ENCODE measurements at places on chromosomes 12 and 14. TPM values are rescaled to one million over a fixed set of nuclear protein-coding genes. Genes with fewer than 3 reads are reported as not detected.
A peak's percentile ranks its signal among the peaks of the same experiment; 100 is the strongest.

DNA sequence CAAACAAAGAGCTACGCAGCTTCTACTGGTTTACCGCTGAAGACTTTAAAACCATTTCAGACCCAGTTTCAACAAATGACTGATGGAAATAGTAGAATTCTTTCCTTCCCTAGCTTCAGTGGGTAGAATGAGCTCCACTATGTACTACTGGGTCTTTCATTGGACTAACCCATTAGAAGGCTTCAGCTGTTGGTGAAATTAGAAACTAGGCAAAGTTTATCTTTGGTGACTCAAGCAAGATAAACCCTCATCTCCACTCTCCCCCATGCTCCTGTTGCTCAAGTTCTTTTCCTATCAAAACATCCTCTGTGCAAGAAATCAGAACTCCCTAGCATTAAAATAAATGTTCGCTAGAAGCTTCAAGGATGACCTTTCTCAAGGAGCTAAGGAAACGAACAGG lies 159.2 kb downstream of the PAWR start:
- DNase-seq, result no peak

DNA sequence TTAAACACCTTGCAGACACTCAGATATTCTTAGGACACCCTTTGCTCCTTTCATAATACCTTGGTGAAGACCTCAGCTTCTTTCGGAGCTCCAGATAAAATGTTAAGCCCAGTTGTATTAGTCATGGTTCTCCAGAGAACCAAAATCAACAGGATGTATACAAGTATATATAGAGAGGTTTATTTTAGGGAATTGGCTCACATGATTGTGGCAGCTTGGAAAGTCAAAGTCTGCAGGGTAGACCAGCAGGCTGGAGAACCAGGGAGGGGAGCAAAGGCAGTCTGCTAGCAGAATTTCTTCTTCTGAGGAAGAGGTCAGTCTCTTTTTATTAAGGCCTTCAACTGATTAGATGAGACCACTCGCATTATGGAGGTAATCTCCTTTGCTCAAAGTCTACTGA lies 6.9 kb upstream of the IGF1 start:
- no peak for DNase-seq

- DNase-seq, result peak; percentile 56
These were observed 32.7 kb downstream of the DIP2B start for GRCh38 chr12:50537538-50537919.

- DNase-seq, result no peak
These were observed 44.7 kb upstream of the FBRSL1 start for GRCh38 chr12:132444957-132445883.

DNA sequence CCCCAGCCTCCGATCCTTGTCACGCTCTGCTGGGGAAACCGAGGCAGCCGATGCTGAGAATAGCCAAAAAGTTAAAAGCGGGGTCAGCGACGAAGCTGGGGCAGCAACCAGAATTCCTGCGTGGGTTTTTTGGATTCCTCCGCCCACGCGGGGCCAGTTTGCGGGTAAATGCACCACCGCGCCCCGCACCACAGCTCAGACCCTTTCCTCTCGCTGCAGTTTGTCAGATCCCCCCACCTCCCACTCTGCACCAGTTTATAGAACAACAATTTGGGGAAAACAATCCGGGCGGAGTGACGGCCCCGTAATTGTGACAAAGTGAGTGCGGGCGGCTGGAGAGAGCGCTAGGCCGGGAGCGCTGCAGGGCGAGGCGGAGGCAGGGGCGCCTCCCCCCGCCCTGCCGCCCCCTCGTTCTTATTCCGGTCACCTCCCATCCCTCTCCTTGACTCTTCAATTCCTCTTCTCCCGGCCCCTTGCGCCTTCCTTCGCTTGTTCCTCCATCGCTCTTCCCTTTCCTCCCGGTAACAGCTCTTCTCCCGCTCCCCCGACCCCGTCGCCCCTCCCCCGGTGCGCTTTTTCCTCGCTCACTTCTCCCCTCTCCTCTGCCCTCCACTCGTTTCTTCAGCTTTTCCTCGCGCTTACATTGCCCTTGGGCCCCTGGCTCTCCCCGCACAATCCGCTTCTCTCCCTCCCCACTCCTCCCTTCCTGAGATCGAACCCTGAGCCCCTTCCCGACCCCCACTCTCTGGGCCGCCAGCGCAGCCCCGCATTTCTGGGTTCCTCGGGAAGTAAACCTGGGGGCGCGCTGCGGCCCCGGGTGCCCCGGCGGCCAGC lies 646 bp upstream of the DNAJC22 start:
- DNase-seq, result no peak

GRCh38 chr12:53205747-53206419 lies 1.2 kb downstream of the ITGB7 start:
- no peak for DNase-seq

DNA sequence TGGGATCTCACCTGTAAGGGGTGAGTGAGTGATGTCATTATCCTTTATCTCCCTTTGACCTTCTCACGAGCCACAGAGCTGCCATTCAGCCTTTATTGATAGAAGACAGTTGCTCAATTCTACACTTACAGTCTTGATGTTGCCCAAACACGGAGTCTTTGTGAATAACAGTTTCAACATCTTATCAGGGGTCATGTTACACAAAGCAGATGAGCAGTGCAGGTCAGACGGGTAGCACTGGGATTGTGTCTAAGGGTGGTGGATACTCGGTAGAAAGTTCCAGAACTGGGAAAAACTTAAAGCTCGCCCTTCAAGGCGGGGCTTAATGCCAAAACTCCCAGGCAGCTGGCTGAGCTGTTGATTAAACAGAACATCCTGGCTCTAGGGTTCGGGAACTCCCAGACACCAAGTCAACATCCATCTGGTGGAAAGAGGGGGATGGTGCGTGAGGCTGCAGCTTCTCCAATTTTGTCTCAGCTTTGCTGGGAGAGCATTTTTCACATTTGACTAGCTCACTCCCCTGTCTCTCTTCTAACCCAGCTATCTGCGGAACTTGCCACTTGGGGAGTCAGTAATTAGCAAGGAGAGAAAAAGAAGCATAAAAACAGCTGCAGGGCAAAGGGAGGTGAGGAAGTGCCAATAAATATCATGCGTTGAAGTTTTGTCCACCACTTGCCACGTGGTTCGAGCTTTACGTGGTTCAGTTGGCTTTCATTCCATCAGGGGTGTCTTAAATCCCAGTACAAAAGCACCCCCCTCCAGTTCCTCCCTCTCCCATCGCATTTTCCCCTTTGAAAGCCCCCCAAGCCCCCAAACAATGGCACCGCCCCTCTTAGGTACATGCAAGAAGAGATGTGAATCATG lies 31.0 kb downstream of the FOXN4 start:
- DNase-seq, result no peak

GRCh38 chr12:81359736-81360135 lies 281.9 kb downstream of the ACSS3 start:
- no peak for DNase-seq

DNA sequence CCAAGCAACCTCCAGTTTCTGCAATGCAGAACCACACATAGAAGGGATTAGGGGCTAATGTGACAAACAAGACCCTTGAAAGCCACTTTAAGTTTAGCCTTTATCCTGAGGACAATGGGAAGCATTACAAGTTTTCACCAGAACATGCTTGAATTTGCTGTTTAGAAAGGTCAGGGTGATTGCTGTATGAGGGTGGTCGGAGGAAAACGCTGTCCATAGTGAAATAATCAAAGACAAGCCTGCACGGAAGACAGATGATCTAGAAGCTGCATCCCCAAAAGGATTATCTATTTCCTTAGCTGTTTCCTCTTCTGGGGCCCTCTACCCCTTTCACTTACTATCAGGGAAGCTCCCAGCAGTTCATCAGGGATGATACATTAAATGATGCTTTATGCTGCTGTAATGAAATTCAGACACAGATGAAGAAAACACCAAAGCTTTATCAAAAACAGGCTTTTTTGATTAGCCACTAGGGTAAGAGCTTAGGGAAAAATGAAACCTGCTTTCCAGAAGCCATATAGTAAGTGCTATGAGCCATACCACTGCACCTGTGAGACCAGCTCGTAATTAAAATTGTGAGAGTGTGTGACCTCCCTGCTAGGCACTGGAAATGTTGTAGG lies 6.5 kb downstream of the HAL start:
- no peak for DNase-seq

GRCh38 chr12:110940933-110941332 lies 20.6 kb upstream of the MYL2 start:
- no peak for DNase-seq

DNA sequence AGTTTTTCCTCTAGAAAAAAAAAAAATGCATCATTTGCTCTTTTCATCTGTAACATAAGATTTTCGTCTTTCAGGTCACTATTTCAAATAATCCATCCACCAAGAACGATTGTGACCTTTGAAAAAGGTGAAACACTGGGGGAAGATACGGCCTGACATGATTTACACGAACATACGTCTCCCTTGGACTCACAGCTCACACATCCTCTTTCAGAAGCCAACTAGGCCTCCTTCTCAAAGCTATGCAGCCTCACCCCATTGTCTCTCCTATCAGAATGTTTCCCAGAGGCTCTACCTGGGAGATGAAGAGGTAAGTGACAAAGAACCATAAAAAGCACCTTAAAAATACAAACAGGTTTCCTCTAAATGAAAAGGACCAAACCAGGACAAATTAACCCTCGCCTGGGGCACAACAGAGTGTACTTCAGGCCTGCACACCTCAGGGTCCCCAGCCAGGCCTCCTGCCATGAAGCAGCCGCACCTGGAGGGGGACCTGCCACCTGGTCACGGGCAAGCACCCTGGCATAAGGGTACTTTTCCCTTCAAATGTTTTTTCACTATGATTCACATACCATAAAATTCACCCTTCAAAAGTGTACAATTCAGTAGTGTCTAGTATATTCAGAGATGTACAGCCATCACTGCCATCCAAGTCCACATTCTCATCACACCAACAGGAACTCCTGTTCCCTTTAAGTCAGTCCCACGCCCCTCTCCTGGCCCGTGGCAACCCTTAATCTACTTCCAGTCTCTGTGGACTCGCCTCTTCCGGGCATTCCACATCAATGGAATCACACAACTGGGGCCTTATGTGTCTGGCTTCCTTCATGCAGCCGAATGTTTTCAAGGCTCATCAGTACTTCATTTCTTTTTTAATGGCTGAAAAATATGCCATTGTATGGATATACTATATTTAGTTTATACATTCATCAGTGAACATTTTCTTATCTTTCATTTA lies 5.4 kb downstream of the SLC15A4 start:
- DNase-seq, result no peak

DNA sequence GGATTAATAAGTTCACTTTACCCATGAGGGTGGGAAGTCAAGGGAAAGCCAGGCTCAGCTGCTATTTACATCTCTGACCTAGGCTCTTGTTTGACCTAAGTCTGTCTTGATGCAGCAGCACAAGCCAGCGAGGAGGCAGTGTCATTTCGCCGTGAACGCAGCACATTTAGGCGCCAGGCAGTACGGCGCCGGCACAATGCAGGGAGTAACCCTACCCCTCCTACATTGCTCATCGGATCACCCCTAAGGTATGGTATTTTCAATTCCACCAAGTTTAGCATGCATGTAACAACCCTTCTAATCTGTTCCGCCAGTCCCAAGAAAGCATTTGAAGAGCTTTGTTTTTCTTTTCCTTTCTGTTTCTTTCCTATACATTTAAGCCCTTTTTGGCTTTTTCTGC lies 81.2 kb downstream of the PCNX1 start:
- DNase-seq, result no peak

DNA sequence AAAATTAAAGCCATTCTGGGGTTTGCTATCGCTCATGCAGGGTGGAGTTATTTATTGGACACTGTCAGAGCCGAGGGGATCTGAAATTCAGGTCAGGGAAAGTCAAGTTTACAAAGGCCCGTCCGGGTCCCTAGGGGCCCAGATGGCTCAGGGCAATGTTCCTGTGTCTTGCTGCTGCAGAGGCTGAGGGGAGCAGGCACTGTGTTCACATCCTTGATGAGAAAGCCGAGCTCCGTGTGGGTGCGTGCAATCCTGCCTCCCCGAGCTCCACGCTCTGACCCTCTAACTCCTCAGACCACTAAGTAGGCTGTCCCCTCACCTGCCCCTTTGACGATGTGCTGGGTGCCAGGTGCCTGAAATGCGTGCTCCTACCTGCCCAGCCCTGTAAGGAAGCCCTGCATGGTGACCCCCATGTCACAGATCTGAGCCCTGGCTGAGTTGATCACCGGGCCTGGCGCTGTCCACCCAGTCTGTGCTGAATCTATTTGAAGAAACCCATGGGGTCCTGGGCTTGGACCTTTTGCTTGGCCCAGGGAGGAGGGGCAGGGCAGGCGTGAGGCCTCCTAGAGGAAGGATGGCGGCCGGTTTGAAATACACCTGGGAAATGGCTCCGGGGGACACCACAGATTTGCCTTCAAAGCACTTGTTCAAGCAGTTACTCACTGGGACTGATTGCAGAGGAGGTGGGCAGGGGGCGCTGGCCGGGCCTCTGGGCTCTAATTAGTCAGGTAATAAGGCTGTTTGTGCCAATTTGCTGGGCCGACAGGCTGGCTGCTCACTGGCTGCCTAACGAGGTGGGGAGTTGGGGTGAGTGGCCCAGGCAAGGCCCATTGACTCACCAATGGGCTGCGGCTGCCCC lies 204.3 kb downstream of the KIF26A start:
- no peak for DNase-seq

DNA sequence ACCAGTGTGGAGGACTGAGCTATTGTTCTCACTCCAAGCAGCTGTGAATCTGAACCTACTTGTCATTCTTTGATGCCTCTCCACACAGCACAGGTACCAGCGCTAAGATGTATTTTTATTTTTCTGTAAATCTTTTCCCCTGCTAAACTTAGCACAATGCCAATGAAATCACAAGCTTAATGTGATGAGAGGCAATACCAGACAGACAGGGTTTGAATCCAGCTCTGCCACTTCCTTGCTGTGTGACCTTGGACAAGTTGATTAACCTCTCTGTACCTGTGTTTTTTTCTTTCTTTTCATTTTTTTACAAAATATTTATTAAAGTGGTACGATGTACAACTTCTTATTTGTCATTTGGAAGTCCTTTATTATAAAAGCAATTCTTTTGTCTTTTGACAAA lies 757.6 kb downstream of the MED13L start:
- no peak for DNase-seq

GRCh38 chr12:61098031-61098580 lies 1162.1 kb upstream of the USP15 start:
- DNase-seq, result no peak

- no peak for DNase-seq
These were observed 30.6 kb downstream of the KLC1 start for GRCh38 chr14:103659631-103660030.

The CISTR gene
- total RNA-seq, result not detected

The CFAP73 gene
- total RNA-seq, result 0.34 TPM

The TGFB3 gene
- total RNA-seq, result 1.6 TPM

The SLC35F4 gene
- not detected for total RNA-seq

The KLRK1 gene
- total RNA-seq, result 2.3 TPM

The MVK gene
- 17.3 TPM for total RNA-seq

The SLC24A4 gene
- total RNA-seq, result not detected

The APPL2 gene
- 22.6 TPM for total RNA-seq
